Naive thymus-derived CD8-positive, alpha-beta T cell (primary cell): ENCODE measurements at places on chromosomes 4 and X.

DNA sequence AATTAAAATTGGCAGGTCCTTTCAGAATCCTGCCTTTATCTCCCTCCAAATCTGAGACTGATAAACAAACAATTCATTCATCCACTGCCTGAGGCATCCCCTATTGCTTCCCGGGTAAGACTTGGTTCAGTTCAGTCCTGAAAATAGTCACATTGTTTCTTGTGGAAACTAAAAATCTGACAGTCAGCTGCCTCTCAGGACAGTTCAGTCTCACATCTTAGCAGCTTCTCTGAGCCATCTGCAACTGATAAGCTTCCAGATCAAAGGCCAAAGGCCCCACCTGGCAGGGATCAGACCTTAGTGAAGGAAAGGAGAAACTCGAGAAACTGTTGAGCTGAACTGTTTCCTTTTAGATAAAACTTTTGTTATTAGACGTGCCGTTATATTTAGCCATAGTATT is 264.5 kb downstream of the IL15 start:
- no peak for DNase-seq

GRCh38 chrX:51395810-51396728 is 63.4 kb downstream of the NUDT10 start:
- peak; percentile 48 for DNase-seq

DNA sequence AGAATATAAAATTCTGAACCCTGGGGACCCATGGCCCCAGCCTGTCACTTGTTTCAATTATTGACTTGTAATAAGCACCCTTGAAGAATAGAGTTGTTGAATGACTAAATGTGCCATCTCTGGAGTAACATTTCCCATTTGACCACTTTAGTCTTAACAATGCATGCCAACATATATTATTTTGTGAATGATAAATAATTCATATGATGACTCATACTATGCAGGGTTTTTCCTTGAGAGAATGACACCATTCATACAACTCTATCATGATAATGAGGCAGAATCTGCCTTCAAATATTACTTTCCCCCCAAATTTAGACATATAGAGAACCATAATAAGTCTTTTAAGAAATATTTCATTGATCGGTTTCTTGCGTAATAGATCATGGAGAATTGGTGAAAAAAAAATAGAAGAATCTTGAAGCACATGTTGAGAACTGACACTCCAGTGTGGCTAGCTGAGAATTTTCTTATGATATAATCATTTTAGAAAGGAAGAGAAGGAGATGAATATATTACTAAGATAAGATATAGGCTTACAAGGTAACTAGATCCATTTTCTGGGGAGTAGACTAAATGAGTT is 404.5 kb downstream of the GRXCR1 start:
- DNase-seq = no peak

- peak; percentile 54 for DNase-seq
Observed at GRCh38 chrX:49754233-49754857, 58.6 kb upstream of the PAGE1 start.

DNA sequence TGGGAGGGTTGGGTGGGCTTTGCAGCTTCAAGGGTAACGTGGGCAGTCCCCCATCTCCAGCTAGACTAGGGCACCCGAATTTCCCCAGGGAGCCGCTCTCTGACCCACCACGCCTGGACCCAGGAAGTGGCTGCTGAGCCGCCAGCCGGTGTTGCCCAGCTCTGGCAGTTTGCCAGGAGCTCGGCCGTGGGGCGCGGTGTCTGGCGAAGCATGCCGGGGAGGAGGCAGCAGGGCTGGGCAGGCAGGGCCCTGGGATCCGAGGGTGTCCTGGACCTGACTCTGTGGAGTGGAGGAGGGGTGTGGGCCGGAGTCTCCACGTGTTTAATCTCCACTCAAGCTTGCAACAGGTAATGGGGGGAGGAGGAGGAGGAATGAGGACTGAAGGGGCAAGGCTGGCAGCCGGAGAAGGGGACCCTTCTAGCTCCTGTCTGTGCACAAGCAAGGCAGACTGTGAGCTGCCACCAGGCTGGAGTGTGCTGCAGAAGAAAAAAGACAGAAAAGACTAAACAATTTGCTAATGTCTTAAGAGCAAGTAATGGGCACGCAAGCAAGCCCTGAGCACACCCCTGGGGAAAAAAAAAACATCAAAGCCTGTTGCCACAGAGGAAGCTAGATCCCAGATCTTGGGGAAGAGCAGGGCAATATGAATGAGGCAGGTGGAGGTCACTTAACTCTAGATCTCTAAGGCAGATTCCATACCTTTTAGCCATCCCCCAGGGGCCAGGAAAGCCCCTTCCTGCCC is 2.4 kb downstream of the LONRF3 start:
- no peak for DNase-seq

DNA sequence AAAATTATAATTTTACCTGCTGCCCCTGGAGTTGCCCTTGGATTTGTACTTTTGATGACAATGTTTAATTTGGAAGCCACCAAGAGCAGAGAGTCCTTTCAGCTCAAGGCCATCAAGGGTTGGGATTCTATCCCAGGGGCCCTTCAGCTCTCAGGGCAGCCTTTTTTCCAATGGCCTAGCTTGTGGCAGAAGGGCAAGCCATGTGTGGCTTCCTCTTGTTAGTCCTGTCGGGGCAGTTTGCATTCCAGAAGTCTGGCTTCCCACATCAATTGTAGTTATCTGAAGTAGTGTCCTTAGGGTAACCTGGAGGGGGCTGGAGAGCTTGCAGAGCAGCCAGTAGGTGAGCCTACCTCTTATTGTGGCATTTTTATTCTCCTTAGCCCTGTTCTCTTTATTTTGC is 569.4 kb downstream of the TRAM1L1 start:
- no peak for DNase-seq

GRCh38 chrX:124764354-124764753 is 418.0 kb downstream of the SH2D1A start:
- no peak for DNase-seq

GRCh38 chr4:58048491-58048890 is 938.3 kb upstream of the IGFBP7 start:
- DNase-seq = no peak

DNA sequence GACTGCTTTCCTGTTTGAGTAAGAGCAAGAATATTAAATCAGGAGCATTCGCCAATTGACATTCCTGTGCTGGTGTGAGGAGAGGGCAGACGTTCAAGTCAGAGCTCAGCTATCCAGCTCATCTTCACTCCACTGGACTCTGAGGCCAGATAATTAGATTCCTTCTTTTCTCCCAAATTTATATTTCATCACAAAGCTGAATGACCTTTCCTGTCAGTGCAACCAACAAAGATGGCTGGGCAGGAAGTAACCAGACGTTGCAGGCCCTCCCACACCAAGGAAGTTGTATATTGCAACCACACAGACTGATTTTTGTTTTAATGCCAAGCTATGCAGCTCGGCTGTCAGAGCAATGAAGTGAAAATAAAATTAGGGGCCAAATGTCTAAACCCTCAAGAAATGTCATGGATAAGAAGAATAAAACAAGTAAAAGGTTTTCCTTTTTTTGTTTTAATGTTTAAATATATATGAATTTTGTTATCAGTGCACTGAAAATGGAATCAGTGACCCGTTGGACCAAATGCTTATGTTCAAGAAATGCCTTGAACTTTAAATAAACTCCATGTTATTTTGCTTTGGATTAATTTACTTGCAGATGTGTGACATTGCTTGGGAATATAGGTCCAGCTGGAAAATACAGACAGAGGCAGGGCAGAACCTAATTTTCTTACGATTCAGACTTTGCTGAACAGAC is 578.9 kb upstream of the FAT1 start:
- no peak for DNase-seq

- peak; percentile 62 for DNase-seq
Observed at GRCh38 chr4:40247350-40247749, 50.5 kb downstream of the RHOH start.

DNA sequence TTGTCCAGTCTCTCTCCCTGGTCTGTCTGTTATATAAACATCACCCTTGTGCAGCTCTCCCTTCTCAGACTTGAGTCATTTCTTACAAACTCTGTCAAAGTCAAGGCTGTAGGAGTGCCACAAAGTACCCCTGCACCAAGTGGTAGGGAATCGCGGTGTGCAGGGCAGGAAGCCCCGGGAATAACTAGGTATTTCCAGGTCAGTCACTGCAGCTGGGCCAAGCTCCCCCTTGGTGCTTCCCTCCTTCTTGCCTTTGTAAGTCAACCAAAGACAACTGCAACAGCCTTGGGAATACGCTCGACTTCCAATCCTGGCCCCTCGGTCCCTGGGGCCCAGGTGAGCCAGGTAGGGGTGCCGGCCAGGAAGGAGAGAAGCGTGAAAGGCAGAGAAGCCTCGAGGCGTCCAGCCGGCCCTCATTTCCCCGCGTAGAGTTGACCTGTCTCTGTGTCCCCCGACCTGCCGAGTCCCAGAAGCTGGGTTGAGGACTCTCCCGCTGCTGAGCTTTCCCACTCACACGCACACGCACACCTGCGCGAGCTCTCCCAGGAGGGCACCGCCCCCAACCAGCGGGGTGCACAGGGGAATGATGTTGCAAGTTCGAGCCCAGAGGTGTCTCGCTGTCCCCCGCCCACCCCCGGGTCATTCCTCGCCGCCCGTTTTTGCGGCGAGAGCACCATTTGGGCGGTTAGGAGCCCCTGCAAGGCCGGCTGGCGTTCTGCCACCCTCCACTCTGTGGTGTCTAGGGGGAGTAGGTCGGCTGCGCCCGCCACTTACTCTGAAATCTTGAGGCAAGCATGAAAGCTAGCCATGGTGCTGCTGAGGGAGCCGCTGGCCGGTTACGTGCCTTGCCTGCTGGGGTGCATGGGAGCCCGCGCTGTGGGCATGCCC is 22.8 kb upstream of the KIAA1210 start:
- no peak for DNase-seq

DNA sequence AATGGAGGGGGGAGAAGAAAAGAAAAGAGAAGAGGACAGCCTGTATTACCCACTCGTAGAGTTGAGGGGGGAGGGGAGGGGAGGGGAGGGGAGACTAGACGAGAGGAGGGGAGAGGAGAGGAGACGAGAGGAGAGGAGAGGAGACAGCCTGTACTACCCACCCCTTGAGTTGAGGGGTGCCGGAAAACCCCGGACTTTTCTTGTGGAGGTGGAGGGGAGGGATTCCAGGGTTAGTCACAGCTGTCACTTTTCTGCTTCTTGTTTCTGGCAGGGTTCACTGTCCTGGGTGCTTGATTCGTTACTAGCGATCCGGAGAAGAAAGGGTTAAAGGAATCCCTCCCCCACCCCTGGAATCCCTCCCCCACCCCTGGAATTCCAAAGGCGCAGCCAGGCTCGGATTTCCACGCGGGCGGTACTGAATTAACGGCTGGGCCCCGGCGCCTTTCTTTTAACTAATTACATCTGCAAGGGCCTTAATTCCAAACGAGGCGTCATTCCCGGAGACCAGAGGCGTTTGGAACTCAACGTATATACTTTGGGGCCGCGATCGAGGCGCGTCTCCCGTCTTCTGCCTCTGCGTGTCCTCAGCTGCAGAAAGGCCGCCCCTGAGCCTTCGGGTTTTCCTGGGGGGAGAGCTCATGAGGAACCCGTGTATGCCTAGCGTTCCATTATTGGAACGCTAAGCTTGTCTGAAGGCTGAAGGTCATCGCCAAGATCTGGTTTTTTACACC is 20.1 kb upstream of the CSF2RA start:
- DNase-seq = no peak

GRCh38 chr4:17258106-17258505 is 253.8 kb downstream of the QDPR start:
- DNase-seq = no peak

DNA sequence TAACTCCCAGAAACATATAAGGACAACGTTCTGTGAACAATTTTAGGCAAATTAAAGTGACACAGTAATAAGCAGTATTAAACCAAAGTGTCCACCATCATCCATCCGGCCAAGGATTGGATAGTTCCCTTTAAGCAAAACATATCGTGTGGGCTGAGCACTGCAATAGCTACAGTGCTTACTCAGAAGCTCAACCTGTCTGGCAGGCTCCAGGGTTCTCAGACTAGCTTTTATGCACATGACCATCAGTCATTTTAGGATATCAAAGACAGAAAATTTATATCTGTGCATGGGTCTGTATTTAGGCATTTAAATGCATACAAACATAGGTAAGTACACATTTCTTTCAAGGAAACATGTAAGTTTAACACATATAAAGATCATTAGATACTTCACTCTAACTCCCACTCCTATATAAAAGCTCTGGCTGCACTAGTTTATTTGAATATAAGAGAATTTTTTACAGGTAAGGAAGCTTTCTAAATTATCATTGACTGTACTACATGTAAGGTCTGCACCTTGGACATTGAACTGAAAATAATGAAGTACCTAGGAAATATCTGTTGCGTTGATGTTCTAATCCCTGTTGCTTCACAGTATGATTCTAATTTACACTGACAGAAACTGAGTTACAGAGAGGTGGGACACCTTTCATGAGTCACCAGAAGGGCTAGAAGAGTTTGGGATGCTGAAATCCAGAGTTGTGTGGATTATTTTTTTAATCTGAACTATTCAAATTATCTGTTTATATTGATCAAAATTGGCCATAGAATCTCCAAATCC is 67.6 kb downstream of the ELOVL6 start:
- DNase-seq = no peak

GRCh38 chr4:88818631-88819470 is 121.2 kb upstream of the NAP1L5 start:
- peak; percentile 8 for DNase-seq

- no peak for DNase-seq
Observed at GRCh38 chr4:72489267-72489666, 79.8 kb downstream of the ADAMTS3 start.

DNA sequence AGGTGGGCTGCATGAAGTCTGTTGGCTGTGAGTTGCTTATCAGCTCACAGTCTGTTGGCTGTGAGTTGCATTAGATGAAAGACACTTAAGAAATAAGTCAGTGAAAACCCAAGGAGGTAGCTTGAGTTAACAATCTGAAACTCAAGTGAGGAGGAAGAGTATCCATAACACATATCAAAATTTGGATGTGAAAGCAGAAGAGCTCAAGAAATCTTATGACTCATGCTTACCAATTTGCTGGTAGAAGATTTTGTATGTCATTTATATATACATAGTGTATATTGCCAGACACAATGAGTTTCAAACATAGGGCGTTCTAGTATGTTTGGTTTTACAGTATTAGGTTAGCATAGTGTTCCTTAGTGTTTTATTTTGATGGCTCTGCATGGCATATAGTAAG is 107.4 kb downstream of the DDIT4L start:
- DNase-seq = no peak
